Activated effector memory CD4-positive, alpha-beta T cell treated with Interleukin-2 at 50 U/mL for 16 hours (primary cell): ENCODE measurements at places on chromosomes 4 and X.

- DNase-seq = no peak
Observed at GRCh38 chr4:93116624-93117023, 711.9 kb upstream of the ATOH1 start.

DNA sequence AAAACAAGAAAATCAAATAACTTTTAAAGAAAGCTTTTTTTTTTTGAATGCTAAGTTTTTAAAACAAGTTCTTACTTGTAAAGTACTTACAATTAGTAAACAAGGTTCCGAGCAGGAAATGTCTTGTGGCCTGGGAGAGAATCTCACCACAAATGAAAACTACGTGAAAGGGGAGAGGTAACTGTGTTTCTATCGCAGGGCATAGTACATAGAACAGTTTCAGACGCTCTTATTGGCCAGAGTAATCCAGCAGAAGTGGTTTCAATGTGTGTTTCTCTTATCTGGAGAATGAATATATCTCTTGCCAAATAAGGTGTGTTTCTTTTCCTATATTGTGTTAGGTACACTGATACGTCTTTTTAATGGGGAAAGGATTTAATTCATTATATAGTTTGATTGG, at the start of gene PLAC8:
PLAC8 (minus strand) TSS at position 154 of the 400 bp plus-strand sequence. CDS start 6,808 bp downstream, outside the sequence.
- no peak for DNase-seq

DNA sequence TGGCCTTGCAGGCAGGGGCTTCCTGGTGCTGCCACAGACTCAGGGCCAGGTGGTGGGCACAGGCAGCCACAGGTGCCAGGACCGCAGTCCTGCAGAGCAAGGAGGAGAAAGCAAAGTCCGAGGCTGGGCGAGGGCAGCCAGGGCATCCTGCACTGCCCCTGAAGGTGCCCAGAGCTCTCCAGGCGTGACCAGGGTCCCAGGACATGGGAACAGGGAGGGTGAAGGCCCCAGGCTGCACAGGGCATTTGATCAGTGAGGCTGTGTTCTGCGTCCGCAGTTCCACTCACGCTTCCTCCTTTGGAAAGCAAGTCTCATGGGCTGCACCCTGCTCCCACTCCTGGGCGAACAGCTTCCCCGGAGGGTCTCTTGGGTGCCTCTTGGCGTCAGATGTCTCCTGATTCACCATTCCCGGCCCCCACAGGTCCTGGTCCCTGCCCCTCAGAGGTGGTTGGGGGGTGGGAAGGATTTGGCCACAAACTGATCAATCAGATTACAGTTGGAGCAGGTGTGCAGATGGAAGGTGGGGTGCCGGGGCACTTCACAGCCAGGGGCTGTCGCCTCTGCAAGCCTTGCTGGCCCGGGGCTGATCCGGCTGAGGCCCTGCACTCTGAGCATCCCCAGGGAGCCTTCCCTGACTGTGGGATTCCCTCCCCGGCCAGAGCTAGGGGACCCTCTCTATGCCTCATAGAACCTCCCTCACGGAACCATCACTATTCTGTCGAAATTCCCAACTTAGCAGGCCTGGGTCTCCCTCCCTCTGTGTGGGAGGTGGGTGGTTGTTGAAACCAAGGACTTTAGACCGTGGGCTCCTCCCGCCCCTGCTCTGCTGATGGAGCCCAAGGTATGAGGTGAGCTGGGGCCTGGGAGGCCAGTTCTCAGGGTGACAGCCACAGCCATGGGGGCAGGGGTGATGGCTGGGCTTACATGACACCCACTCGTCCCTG, 3.3 kb downstream of the SH3TC1 start:
- DNase-seq = no peak

- DNase-seq = no peak
Observed at GRCh38 chr4:40848940-40849339, 99.2 kb downstream of the NSUN7 start.

GRCh38 chr4:9146967-9147366, 23.2 kb upstream of the FAM90A26 start:
- DNase-seq = no peak

DNA sequence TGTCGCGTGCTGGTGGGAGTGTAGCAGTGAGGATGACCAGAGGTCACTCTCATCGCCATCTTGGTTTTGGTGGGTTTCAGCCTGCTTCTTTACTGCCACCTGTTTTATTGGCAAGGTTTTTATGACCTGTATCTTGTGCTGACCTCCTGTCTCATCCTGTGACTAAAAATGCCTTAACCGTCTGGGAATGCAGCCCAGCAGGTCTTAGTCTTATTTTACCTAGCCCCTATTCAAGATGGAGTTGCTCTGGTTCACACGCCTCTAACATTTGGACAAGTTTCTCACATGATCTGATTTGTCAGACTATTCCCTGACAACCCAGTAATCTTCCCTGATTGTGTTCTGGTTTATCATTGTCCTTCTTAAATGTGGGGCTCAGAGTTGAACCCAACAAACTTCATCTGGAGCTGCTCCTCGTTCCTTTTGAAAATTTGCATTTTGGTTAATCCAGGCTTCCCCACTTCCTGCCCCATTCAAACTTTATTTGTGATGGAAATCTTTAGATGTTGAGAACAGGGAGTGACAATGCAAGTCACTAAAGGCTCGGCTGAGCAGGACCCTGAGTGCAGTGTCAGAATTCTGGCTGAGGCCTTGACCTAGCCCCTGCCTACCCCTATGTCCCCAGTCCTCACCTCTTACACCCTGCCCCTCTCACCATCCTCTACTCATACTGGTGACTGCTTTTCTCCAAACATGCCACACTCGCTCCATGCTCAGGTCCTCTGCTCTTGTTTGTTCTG, 226.8 kb downstream of the STIM2 start:
- no peak for DNase-seq

DNA sequence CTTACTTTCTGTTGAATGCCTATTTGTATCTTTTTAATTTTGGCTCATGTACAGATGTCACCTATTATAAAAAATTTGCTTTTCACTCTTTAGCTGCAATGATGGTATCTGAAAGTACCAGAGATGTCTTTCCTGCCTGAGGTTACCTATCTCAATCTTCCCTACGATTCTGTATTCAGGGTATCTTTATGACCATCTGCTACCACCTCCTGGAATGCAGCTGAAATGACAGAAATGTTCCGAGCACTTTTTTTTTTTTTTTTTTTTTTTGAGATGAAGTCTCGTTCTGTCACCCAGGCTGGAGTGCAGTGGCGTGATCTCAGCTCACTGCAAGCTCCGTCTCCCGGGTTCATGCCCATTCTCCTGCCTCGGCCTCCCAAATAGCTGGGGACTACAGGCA, 136.4 kb downstream of the REPS2 start:
- DNase-seq = no peak

GRCh38 chrX:26915064-26915463, 548.1 kb downstream of the PPP4R3C start:
- no peak for DNase-seq

DNA sequence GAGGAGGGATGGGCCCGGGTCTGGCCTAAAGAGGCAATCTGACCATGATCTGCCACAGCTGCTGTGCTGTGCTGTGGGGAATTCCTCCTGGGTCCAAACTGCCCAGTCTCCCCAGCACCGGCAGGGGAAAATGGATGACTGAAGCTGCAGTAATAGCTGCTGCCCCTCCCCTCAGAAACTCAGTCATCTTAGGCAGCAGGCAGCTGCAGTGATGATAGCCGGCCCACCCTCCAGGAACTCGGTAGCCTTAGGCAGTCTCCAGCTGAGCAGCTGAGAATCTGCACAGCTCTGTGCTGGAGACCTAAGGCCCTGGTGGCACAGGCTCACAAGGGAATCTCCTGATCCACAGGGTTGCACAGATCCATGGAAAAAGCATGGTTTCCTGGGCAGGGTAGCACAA, 113.4 kb upstream of the USP38 start:
- no peak for DNase-seq

GRCh38 chr4:138405466-138405891, 163.3 kb upstream of the SLC7A11 start:
- DNase-seq = no peak

DNA sequence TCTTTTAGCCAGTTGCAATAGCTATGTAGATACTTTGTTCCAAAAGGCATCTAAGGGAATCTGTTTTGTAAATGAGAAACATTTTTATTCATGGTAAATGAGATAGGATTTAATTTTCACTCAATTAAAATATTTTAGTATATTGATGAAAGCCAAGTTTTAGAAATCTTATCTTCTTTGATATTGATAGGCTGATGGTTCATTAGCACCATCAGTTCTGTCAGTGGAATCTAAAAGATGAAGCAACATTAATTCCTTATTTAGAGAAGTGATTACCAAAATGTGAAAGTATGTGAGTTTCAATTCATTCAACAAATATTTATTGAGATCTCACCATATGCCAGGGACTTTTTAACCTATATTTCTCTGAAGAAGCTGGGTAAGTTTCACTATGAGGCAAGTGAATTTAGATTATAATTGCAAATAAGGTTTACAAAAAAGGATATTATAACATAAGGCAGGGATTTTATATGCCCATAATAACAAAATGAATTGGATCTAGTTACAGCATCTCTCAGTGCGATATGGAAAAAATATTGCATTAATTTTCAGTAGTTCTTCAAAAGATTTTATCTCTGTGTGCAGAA, 79.3 kb downstream of the GABRB1 start:
- no peak for DNase-seq

DNA sequence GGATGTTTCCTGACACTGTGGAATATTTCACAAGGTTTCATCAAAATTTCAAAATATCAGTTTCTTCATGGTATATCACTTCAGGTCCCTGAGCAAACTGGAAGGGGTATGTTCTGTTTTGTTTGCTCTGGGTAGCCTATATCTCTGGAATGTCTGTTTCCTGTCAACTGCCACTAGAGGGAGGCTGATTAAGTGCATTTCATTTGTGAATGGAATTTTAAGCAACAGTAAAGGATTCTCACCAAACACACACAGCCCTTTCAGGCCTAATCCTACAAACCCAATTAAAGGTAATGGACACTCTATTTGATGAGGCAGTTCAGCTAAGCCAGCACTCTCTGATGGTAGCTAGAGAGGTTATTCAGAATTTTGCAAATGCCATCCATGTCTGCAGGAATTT, 307.1 kb downstream of the TEX13A start:
- no peak for DNase-seq

DNA sequence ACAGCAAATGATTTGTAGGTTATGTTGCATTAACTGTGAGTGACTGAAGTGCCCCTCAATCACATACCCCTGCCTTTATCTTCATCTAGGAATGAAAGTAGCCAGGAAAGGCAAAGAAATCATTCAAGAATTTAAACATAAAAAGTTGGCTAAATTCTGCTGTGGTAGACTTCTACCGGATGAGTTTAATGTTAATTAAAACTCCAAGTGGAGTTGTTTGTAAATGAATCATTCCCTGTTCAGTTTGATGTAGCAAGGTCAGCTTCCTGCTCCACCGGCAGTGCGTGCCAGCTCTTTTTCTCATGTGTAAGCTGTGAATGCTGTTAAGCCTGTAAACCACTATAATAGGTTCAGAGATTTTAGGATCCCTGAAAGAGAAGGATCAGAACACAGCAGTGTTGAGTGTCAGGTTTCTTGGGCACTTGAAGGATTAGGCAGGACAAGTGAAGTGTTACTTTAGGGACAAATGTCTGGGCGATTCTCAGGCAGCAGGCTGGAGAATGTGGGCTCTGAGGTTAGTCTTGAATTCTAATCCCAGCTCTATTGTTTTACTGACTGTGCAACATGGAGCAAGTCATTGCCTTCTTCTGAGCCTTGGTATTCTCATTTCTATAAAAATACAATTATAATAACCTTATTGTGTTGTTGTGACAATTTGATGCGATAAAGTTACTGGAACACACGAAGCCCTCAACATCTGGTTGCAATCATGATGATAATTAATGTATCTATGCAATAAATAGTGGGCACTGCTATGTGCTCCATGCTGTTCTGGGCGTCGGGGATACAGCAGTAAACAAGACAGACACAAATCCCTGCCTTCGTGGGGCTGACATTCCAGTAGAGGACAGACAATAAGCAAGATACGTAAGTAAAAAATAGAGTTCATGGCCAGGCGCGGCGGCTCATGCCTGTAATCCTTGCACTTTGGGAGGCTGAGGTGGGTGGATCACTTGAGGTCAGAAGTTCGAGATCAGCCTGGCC, 112.0 kb downstream of the SHROOM3 start:
- no peak for DNase-seq

GRCh38 chrX:11172415-11172814, 61.3 kb downstream of the HCCS start:
- DNase-seq = no peak

GRCh38 chr4:139746431-139747171, 81.0 kb downstream of the MGST2 start:
- no peak for DNase-seq

DNA sequence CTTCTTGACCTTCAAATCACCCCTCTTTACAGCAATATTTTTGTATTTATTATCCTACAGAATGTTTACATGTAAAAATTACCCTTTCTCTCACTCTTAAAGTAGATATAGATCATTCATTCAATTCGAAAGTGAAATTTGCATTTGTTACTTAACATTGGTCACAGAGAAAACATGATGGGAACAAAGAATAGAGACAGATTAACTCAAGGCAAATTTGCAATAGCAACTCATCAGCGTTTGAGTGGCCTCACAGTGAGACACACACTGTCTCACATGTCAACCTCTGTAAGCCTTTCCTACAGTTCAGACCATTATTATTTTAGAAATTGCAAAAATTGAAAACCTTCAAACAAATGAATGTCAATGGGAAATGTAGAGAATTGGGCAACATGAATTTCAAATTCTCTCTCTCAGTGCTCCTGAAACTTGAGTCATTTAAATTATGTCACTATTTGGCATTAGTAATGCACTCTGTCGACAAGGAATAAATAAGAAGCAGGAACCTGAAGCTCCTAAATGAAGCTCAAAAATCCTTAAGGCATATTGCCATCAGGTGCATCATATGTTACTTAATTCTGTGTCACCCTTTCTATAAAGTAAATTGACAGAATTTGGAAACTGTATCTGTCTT, 148.3 kb upstream of the ANXA10 start:
- no peak for DNase-seq

GRCh38 chr4:94277534-94277933, 65.1 kb downstream of the HPGDS start:
- no peak for DNase-seq

- no peak for DNase-seq
Observed at GRCh38 chr4:65917486-65917885, 247.2 kb upstream of the EPHA5 start.

- DNase-seq = no peak
Observed at GRCh38 chrX:119573840-119574393, 446 bp upstream of the UBE2A start.

DNA sequence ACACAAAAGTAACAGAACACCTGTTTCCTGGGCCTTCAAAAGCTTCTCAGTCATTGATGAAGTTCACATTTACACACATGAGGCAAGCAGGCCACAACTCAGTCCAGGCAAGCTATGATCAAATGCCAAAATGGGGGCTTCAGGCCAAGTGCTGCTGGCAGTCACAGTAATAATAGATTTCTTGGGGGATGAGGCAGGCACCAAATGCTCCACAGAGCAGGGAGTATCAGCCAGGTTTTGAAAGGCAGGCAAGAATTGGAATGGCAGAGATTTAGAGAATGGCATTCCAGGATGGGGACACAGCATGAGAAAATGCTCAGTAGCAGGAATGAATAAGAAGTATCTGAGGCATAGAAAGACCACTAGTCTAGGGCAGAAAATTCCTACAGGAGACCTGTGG, 52.8 kb downstream of the GRIA3 start:
- DNase-seq = no peak

GRCh38 chrX:6683353-6683752, 148.4 kb upstream of the VCX3A start:
- no peak for DNase-seq

GRCh38 chrX:153947009-153947769, 2.7 kb upstream of the RENBP start:
- peak; percentile 64 for DNase-seq

- no peak for DNase-seq
Observed at GRCh38 chr4:80576796-80577195, 241.3 kb downstream of the CFAP299 start.

- DNase-seq = no peak
Observed at GRCh38 chr4:174613979-174614378, 91.7 kb upstream of the HPGD start.
